T-helper 17 cell (primary cell): ENCODE measurements at places on chromosomes 6 and 20.

GRCh38 chr6:73108949-73109348 lies 116.3 kb downstream of the KHDC1L start:
- DNase-seq, result no peak

DNA sequence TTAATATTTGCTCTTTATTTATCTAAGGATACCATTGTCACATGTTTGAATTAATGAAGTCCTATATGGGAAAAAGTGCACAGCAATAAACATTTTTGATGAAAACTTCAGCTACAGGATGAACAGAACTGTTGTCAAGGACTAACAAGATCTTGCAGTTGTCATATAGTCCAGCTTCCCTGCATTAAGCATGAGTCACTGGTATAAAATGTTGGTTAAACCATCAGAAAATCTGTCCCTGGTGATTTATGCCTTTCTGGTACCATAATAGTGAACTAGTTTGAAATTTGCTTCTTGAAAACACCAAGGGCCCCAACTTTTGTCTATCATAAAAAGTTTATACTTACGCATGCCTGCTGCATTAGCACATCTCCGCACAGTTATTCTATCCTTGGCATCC lies 60.4 kb upstream of the RSPO3 start:
- no peak for DNase-seq

DNA sequence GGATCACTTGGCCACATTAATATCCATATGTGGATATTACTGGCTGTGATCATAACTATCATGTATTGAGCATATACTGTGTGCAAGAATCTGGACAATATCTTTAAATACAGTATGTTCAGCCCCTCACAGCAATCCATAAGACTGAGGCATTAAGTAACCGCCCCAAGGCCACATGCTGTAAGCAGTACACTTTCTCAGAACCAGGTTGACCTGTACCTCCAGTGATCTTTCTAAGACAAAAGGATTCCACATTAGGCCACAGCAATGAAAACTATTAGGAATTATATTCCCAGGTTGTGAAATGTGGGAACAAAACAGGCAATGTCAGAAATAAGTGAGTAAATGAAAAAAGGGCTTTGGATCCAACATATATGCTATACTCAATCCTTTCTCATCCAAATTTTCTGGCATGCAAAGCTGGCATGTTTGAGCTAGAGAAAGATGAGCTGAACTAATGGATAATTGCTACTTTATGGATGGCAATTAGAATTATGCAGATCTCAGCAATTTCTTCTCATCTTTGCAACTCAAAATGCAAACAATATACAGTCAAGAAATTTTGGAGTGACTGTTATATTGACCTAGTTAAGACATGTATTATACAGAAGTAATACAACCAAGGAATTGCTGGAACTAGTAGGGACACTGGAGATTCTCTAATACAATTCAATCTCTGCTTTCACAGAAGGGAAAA lies 86.9 kb downstream of the KIF6 start:
- no peak for DNase-seq

DNA sequence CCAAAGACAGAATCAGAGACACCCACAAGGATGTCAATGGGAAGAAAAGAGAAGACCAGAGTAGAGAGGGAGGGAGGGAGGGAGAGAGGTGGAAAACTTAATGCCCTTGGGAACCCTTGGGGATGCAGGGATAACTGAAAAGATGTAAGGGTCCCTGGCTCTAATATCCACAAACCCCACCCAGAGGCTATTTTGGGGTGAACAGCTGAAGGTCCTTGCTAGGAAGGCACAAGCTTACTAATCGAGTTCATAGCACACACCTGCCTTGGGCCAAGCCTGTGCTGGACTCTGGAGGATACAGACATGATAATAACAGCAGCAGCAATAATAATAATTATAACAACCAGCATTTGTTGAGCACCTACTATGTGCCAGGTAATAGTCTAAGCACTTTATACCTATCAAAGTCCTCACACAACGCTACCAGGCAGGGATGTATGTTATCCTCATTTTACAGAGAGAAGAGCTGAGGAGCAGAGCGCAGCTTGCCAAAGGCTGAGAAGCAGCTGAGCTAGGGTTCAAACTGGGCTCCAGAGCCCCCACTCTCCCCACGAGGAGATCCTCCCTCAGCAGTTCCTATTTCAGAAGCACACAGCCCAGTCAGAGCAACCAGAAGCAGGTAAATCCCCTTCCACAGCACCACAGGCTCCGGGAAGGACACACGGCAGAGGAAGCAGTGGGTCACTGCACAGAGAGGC lies 174.2 kb downstream of the ANKRD60 start:
- DNase-seq, result no peak

- DNase-seq, result no peak
These were observed 8.2 kb upstream of the PYGB start for GRCh38 chr20:25239387-25240370.

GRCh38 chr20:57940868-57941522 lies 231.2 kb upstream of the PMEPA1 start:
- no peak for DNase-seq
